ENCODE measurements at places on chromosomes 12 and 14. TPM values are rescaled to one million over a fixed set of nuclear protein-coding genes. Genes with fewer than 3 reads are reported as not detected.

IAPP gene
- polyA plus RNA-seq, result 0.07 TPM

NPC2 gene
- polyA plus RNA-seq, result 28.2 TPM

RASSF8 gene
- 7.7 TPM for polyA plus RNA-seq

LIN7A gene
- polyA plus RNA-seq, result 1.4 TPM

CABP1 gene
- 2.3 TPM for polyA plus RNA-seq

MIPOL1 gene
- 0.96 TPM for polyA plus RNA-seq

NCAPD2 gene
- 9.5 TPM for polyA plus RNA-seq

KLRC1 gene
- 0.14 TPM for polyA plus RNA-seq

VDR gene
- polyA plus RNA-seq, result 0.74 TPM

MAX gene
- 50.6 TPM for polyA plus RNA-seq

GZMB gene
- polyA plus RNA-seq, result 0.22 TPM

RDH12 gene
- polyA plus RNA-seq, result not detected

LIN52 gene
- 3.5 TPM for polyA plus RNA-seq

SYCP3 gene
- not detected for polyA plus RNA-seq

ALX1 gene
- polyA plus RNA-seq, result 0.19 TPM

MIP gene
- polyA plus RNA-seq, result not detected

FAM90A1 gene
- not detected for polyA plus RNA-seq

RNF212B gene
- polyA plus RNA-seq, result not detected

HOXC10 gene
- polyA plus RNA-seq, result 74.1 TPM

TAC3 gene
- polyA plus RNA-seq, result not detected

TAS2R8 gene
- not detected for polyA plus RNA-seq

SLC25A47 gene
- polyA plus RNA-seq, result not detected

TAS2R14 gene
- 0.66 TPM for polyA plus RNA-seq

PIK3C2G gene
- polyA plus RNA-seq, result not detected

GLT1D1 gene
- 0.95 TPM for polyA plus RNA-seq

DDIT3 gene
- 224 TPM for polyA plus RNA-seq

POTEM gene
- not detected for polyA plus RNA-seq

EID3 gene
- polyA plus RNA-seq, result 0.28 TPM

BCL2L14 gene
- polyA plus RNA-seq, result not detected

ADCY6 gene
- 5.3 TPM for polyA plus RNA-seq

SMIM10L1 gene
- polyA plus RNA-seq, result 18.2 TPM

PZP gene
- 0.17 TPM for polyA plus RNA-seq

DLK1 gene
- 9.2 TPM for polyA plus RNA-seq

RERG gene
- polyA plus RNA-seq, result 3.1 TPM

PTGDR gene
- 0.09 TPM for polyA plus RNA-seq

OR6C1 gene
- polyA plus RNA-seq, result not detected

AQP6 gene
- polyA plus RNA-seq, result 0.04 TPM

EXOC3L4 gene
- 0.12 TPM for polyA plus RNA-seq

OTX2 gene
- not detected for polyA plus RNA-seq

CLEC2A gene
- not detected for polyA plus RNA-seq

CAND1 gene
- 14.3 TPM for polyA plus RNA-seq

All from psoas muscle (tissue), 8 donors.